Stimulated activated CD4-positive, alpha-beta T cell treated with anti-CD3 and anti-CD28 coated beads, Interleukin-4, amount 100 ng/mL, for 48 hours (primary cell): ENCODE measurements at places on chromosomes 16 and 17.

DNA sequence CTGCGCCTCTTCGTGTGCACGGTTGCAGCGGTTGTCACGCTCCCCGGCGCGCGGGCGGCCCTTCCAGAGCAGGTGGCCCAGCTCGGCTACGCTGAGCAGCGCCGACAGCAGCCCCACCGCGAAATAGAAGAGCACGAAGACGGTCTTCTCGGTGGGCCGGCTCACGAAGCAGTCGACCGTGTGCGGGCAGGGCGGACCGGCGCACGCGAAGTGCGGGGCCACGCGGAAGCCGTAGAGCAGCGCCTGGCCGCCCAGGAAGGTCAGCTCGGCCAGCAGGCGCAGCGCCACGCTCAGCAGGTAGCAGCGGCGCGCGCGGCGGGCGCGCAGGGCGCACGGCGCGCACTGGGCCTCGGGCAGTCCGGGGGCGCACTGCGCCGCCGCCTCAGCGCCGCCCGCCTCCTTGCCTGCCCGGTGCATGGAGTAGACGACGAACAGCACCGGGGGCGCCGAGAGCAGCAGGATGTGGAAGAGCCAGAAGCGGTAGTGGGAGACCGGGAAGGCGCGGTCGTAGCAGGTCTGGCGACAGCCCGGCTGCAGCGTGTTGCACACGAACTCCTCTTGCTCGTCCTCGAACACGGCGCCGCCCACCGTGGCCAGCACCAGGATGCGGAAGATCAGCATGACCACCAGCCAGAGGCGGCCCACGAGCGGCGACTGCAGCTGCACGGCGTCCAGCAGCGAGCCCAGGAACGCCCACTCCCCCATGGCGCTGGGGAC is 1.3 kb downstream of the GJD3 start:
- DNase-seq: no peak

DNA sequence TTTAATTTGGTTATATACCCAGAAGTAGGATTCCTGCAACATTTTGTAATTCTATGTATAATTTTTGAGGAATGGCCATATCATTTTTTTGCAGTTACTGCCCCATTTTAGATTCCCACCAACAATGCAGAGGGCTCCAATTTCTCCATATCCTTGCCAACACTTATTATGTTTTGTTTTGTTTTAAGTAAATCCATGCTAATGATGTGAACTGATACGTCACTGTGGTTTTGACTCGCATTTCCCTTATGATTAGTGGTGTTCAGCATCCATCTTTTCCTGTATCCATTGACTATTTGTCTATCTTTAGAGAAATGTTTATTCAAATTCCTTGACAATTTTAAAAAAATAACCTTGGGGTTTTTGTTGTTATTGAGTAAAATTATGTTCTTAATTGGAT is 826.4 kb downstream of the CDH11 start:
- no peak for DNase-seq

GRCh38 chr17:63436523-63437110 is 9.5 kb downstream of the CYB561 start:
- no peak for DNase-seq

DNA sequence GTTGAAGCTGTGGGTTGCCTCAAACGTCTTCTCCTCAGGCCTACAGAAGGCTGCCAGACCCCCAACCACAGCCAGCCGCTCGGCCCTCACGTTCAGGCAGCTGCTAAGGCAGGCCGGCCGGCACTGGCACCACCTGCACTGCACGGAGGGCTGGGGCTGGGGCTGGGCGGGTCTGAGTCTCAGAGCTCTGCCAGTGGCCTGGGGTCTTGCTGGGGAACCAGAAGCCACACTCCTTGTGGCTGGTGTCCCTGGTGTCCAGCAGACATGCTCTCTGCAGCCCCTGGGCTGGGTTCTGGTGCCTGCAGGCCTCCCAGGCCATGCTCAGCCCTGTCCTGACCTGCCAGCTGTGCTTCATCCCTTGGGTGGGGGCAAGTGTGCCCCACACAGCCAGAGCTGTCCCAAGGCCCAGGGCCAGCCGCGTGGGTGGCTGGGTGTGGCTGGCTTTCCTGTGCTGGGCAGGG is 42.0 kb downstream of the BAHCC1 start:
- DNase-seq: no peak

GRCh38 chr17:32127158-32127897 is 15.0 kb upstream of the RHOT1 start:
- peak; percentile 73 for DNase-seq

- no peak for DNase-seq
These were observed 266.7 kb upstream of the FOXF1 start for GRCh38 chr16:86243571-86244154.

- DNase-seq: no peak
These were observed 654 bp downstream of the TNFAIP1 start for GRCh38 chr17:28335959-28336871.

- DNase-seq: peak; percentile 40
These were observed 727 bp downstream of the CORO7 start for GRCh38 chr16:4415538-4416199.

GRCh38 chr17:390025-390424 is 37.4 kb upstream of the RPH3AL start:
- no peak for DNase-seq

DNA sequence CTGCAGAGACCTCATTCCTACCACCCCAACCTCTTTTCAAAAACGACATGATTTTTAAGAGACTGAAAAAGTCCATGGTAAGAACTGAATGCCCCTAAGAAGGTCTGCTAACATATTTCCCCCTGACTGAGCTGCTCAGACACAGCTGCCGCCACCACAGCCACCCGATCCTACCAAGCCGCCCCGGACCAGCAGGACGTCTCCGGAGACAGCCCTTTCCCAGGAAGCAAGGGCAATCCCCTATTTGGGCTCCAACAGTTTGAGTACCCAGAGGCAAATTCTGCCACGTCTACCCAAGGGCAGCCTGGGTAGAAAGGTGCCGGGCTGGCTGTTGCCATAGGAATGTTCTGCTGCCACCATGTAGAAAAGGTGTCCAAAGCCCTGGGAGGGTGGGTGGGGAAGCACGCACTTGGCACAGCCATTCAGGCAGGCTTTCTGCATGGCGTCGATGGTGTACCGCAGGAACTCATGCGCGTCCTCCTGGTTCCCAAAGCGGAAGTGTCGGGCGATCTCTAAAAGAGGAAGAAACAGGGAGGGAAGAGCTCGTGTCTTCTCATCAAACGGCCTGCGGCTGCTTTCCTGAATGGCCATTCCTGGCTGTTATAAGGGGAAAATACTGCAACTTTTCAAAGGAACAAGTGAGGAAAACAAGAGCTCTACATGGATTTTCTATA is 13.6 kb downstream of the USP36 start:
- DNase-seq: no peak

- no peak for DNase-seq
These were observed 1.2 kb downstream of the ATP6V0A1 start for GRCh38 chr17:42459801-42460281.

DNA sequence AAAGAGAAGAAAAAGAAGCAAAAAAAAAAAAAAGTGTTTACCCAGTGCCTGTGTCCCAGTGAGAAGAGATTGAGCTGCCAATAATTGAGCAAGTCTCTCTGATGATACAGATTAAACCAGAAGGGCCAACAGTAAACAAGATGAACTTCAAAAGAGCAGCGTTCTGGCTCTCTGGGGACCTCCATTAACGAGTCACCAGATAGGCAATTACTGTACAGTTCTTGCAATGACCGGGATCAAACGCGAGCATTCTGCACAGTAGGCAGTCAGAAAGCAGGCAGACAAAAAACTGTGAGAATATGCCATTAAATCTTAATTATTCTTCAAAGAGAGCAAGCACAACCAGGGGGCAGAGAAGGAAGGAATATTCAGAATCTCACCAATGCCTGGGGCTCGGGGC is 626.1 kb downstream of the TMEM114 start:
- DNase-seq: no peak

DNA sequence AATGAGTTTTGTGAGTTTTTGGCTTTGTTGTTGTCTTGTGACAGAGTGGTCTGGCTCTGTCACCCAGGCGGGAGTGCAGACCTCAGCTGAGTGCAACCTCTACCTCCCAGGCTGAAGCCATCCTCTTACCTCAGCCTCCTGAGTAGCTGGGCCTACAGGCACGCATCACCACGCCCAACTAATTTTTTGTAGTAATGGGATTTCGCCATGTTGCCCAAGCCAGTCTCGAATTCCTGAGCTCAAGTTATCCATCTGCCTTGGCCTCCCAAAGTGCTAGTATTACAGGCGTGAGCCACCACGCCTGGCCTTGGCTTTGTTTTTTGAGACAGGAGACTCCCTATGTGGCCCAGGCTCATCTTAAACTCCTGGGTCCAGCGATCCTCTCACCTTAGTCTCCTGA is 15.1 kb downstream of the CRK start:
- DNase-seq: no peak

DNA sequence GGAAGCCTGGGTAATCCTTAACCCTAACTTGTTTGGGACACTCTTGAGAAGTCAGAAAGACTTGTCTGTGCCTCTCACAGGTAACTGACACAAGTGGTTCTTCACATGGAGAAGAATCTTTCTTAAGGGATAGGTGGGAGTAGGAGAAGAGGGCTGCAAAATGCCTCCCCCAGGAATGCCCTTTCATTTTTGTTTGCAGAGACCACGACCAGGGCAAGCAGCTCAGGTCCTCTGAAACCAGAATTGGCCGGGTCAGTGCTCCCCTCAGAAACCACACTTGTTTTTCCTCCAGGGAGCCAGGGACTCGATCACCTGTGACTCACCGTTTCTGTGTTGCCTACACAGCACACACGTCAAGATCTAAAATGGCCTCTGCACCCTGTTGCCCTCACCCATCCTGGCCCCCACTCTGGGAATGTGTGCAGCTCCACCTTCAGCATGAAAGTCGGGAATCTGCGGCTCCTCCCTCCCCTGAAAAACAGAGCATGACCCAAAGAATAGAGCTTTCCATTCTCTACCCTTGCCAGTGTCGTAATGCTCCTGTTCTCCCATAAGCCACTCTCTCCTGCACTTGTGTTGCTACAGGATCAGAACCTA is 36.1 kb downstream of the HNF1B start:
- no peak for DNase-seq
